Calu3 (cell line): ENCODE measurements at places on chromosomes 16 and 17. TPM values are rescaled to one million over a fixed set of nuclear protein-coding genes. Genes with fewer than 3 reads are reported as not detected.

The NKD1 gene
- 0.20 and 0.31 TPM in 2 replicates for total RNA-seq

The ITGAX gene
- 1.6 and 3.9 TPM in 2 replicates for total RNA-seq

The GP1BA gene
- total RNA-seq = not detected in 2 replicates

The C1QTNF8 gene
- not detected in 2 replicates for total RNA-seq

The PRM2 gene
- total RNA-seq = not detected in 2 replicates

The HBA2 gene
- not detected in 2 replicates for total RNA-seq

The CDR2L gene
- 39.4 and 48.3 TPM in 2 replicates for total RNA-seq

The KCNJ16 gene
- total RNA-seq = not detected in 2 replicates

The ZNF597 gene
- total RNA-seq = 2.7 TPM in 2 replicates

The SGCA gene
- total RNA-seq = not detected in 2 replicates

The C16orf89 gene
- not detected in 2 replicates for total RNA-seq

The CCL13 gene
- not detected in 2 replicates for total RNA-seq

The SRP68 gene
- 80.7 and 84.5 TPM in 2 replicates for total RNA-seq

The LASP1 gene
- total RNA-seq = 479 and 558 TPM in 2 replicates

The PPP1R27 gene
- total RNA-seq = not detected in 2 replicates

The CBX4 gene
- 40.2 and 46.8 TPM in 2 replicates for total RNA-seq

The SCARF1 gene
- total RNA-seq = 0.14 and 0.37 TPM in 2 replicates

The ABCC11 gene
- 0.26 and 0.56 TPM in 2 replicates for total RNA-seq

The BRIP1 gene
- 10.3 and 12.3 TPM in 2 replicates for total RNA-seq

The USH1G gene
- total RNA-seq = 0.24 TPM in 1 of 2 replicates, not detected in the other

The PPM1E gene
- 0.07 and 0.09 TPM in 2 replicates for total RNA-seq

The GPT2 gene
- 63.2 and 68.9 TPM in 2 replicates for total RNA-seq

The MYH1 gene
- total RNA-seq = not detected in 2 replicates

The IL17C gene
- total RNA-seq = not detected in 2 replicates

The COX10 gene
- total RNA-seq = 17.2 and 18.8 TPM in 2 replicates

The KRTAP2-1 gene
- not detected in 2 replicates for total RNA-seq

The KRTAP4-11 gene
- not detected in 2 replicates for total RNA-seq

The NPIPA2 gene
- not detected in 2 replicates for total RNA-seq

The OSBPL7 gene
- 58.3 and 58.4 TPM in 2 replicates for total RNA-seq

The LPCAT2 gene
- total RNA-seq = 3.9 and 10.0 TPM in 2 replicates

The PIPOX gene
- 3.3 and 3.7 TPM in 2 replicates for total RNA-seq

The GOT2 gene
- total RNA-seq = 146 and 162 TPM in 2 replicates

The DLG4 gene
- 2.0 and 4.6 TPM in 2 replicates for total RNA-seq

The MYCBPAP gene
- total RNA-seq = 0.52 and 1.0 TPM in 2 replicates

The EPX gene
- total RNA-seq = not detected in 2 replicates

The TTLL6 gene
- 0.21 and 0.78 TPM in 2 replicates for total RNA-seq

The PEX12 gene
- 3.4 and 4.1 TPM in 2 replicates for total RNA-seq

The OR2C1 gene
- total RNA-seq = not detected in 2 replicates

The SLX1B gene
- total RNA-seq = 94.2 and 99.7 TPM in 2 replicates

The TNFRSF13B gene
- total RNA-seq = not detected in 2 replicates

The PDE6G gene
- total RNA-seq = not detected in 2 replicates

The SLC35G3 gene
- not detected in 2 replicates for total RNA-seq

The GGT6 gene
- 1.1 and 1.8 TPM in 2 replicates for total RNA-seq

The MT4 gene
- total RNA-seq = not detected in 2 replicates
